Activated CD8-positive, alpha-beta memory T cell treated with anti-CD3 and anti-CD28 coated beads, Interleukin-2, amount 10 ng/mL, durations not matched to agents 7 days and 5 days (primary cell): ENCODE measurements at places on chromosomes 1 and 21.
A peak's percentile ranks its signal among the peaks of the same experiment; 100 is the strongest.

GRCh38 chr1:244957525-244957924 is 93.2 kb upstream of the HNRNPU start:
- DNase-seq = no peak

- DNase-seq = no peak
Observed at GRCh38 chr1:6961905-6962477, 176.7 kb downstream of the CAMTA1 start.

GRCh38 chr1:225533238-225533637 is 105.4 kb upstream of the LBR start:
- DNase-seq = no peak

GRCh38 chr1:243269461-243269801 is 13.6 kb downstream of the SDCCAG8 start:
- DNase-seq = no peak

DNA sequence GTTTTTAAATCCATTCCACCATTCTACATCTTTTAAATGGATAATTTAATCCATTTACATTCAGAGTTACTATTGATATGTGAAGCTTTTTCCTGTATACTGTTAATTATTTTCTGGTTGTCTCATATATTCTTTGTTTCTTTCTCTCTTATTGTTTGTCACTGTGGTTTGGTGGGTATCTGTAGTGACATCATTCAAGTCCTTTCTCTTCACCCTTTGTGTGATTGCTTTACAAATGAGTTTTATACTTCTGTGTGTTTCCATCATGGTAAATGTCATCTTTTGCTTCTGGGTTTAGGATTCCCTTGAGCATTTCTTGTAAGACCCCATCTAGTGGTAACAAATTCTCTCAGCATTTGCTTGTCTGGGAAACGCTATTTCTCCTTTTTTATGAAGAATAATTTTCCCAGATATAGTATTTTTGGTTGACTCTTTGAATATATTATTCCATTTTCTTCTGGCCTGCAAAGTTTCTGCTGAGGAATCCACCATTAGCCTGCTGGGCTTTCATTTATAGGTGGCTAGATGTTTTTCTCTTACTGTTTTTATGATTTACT is 10.2 kb downstream of the LY9 start:
- no peak for DNase-seq

- no peak for DNase-seq
Observed at GRCh38 chr1:74714429-74715235, 18.2 kb downstream of the CRYZ start.

DNA sequence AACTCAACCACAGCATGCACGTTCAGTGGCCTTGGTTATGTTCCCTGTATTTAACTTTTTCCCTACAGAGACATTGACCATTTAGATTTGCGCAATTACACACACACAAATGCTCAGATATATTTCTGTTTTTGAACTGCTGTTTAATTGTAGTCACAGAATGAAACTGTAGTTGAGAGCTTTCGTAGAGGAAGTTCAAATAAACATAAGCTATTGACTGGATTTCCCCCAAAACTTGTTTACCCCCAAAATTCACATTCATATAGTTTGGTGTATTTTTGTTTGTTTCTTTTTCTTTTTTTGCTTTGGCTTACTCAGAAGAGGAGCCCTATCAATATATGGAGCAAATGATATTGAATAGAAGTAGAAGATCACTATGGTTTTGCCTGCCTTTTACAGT is 921.0 kb downstream of the ADGRL2 start:
- no peak for DNase-seq

GRCh38 chr1:88401313-88401712 is 282.8 kb upstream of the PKN2 start:
- no peak for DNase-seq

DNA sequence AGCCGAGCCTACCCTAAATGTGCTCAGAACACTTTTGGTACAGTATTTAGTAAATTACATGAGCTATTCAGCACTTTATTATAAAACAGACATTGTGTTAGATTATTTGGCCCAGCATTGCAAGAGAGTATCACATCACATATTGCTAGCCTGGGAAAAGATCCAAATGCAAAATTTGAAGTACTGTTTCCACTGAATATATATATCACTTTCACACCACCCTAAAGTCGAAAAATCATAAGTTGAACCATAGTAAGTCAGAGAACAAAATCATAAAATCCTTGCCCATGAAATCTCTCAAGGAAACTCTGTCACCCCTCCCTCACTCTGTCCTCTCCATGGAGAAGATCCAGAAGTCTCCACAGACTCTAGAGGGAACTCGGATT is 33.1 kb downstream of the RGS8 start:
- no peak for DNase-seq

- no peak for DNase-seq
Observed at GRCh38 chr1:202247837-202248795, 54.5 kb downstream of the LGR6 start.

DNA sequence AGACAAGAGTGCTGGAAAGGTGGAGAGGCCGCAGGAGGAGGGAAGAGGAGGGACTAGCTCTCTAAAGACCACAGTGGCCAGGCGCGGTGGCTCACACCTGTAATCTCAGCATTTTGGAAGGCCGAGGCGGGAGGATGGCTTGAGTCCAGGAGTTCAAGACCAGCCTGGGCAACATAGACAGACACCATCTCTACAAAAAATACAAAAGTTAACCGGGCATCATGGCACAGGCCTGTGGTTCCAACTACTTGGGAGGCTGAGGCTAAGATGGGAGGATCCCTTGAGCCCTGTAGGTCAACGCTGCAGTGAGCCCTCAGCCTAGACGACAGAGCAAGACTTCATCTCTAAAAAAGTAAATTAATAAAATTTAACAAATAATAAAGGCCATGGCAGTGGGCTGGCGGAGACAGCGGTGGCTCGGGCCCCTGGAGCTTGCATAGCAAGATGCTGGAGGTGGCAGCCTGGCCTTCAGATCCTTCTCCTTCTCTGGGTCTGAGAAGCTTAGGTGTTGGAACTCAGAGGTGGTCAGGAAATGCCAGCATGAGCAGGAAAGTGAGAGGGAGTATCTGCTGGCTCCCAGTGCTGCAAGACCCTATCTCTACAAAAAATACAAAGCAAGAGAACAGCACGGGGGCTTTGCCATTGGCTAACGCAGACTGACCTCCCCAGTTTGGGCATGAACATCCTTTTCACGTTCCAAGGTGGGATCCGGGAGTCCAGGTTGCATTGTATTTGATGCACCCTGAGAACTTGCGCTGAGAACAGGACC is 10.7 kb downstream of the WNT3A start:
- no peak for DNase-seq

GRCh38 chr1:229184066-229184465 is 86.8 kb upstream of the RAB4A start:
- DNase-seq = no peak

DNA sequence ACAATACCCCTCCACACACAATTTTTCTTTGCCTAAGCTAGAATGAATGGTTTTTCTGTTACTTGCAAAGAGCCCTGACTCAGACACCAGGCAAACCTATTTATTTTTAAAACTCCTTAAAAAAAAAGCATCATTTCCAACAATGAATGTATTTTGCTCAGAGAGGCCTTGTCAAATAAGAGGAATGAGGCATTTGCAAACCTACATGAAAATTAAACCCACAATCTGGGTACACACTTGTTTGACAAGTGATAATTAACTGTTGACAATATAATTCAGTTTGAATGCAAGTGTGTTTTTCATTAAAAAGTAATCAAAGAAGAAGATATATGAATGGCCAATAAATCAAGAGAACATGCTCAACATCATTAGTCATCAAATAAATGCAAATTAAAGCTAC is 339.5 kb downstream of the PTPRU start:
- DNase-seq = no peak

DNA sequence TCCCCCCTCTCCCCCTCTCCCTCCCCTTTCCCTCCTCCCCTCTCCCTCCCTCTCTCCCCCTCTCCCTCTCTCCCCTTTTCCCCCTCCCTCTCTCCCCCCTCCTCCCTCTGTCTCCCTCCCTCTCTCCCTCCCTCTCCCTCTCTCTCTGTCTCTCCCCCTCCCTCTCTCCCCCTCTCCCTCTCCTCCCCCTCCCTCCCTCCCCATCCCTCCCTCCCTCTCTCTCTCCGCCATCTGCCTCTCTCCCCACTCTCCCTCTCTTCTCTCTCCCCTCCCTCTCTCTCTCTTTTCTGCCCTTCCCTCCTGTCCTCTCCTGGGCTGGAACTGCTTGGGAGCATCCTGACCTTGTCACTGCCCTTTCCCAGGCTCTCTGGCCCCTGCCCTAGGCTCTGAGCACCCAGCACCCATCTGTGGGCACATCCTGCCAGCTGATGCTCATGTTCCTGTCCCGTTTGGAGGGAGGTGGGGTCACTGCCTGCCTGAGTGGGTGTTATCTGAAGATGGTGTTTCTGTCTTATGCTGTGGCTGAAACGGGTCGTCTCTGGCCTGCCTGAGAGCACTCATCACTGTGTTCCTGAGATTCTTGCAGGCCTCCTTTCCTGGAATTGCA is 10.8 kb downstream of the FTCD start:
- DNase-seq = no peak

GRCh38 chr21:25456672-25457071 is 150.6 kb downstream of the MRPL39 start:
- DNase-seq = no peak

DNA sequence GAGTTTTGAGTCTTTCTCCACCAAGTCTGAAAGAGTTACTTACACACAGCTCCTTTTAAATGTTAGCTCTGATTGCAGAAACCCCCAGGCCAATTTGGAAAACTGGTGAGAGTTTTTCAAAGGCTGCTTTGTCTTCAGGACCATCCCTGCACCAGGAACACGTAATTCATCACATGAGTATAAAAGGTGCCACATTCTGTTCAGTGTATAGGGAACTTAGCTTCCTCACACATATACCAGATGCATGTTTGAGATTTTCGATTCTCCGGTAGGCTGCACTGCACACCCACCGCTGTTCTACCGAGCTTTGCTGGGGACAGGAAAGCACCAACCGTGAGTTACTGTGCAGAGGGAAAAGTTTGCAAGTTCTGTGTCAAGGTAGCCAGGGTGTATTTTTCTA is 28.3 kb upstream of the KCNK2 start:
- no peak for DNase-seq

- no peak for DNase-seq
Observed at GRCh38 chr1:92970990-92971689, 9.9 kb upstream of the DIPK1A start.

DNA sequence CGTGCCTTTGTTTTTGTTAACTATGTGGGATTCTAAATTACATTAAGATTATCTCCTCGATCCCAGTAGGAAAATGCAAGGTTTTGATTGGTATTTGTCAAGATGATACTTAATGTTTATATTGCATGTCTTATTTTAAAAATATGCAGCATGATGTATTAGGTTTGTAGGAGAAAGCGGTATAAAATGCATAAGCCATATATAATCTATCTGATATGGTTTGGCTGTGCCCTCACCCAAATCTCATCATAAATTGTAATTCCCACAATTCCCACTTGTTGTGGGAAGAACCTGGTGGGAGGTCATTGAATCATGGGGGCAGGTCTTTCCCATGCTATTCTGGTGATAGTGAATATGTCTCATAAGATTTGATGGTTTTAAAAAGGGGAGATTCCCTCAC is 198.1 kb upstream of the NCAM2 start:
- DNase-seq = no peak

DNA sequence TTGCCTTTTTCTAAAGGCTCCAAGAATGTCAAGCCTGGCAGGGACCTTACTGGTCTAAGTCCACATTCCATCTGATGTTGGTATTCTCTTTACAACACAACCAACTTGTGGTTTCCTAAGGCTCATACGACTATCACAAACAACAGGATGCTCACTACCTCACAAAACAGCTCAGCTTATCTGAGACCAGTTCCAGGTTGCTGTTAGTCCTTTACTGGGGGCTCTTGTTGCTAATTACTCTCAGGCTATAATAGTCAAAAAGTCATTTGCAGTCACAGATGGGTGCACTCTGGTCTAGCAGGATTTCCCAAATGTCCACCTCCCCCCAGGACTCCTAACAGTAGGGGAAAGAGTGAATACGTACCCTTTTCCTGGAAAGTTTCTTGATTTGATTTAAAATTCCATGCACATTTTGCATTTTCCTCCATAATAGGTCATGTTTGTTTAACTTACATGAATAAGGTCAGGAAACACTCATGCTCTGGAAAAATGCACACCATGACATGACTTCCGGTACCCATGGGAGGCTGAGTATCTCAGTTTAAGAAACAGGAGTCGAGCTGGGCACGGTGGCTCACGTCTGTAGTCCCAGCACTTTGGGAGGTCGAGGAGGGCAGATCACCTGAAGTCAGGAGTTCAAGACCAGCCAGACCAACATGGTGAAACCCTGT is 16.0 kb downstream of the LCK start:
- DNase-seq = no peak

GRCh38 chr21:45228656-45229240 is 58.9 kb downstream of the POFUT2 start:
- DNase-seq = no peak

DNA sequence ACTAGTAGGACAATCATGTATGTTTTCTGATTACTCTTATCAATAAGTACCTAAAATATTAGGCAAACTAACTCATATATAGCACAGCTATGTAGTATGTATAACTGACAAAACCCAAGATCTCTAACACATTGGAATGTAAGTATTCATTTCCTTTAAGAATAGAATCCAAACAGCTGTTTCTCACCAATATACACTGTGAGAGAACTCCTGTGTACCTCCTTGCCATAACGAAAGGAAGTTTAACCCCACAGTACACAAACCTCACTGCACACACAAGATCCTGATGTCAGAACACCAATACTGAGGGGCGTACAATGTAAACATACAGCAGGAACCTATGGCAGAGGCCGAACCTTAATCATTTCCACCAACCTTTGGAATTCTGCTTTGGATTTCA is 113.0 kb downstream of the SMYD3 start:
- DNase-seq = no peak

- DNase-seq = no peak
Observed at GRCh38 chr1:5769146-5769545, 223.1 kb downstream of the NPHP4 start.

DNA sequence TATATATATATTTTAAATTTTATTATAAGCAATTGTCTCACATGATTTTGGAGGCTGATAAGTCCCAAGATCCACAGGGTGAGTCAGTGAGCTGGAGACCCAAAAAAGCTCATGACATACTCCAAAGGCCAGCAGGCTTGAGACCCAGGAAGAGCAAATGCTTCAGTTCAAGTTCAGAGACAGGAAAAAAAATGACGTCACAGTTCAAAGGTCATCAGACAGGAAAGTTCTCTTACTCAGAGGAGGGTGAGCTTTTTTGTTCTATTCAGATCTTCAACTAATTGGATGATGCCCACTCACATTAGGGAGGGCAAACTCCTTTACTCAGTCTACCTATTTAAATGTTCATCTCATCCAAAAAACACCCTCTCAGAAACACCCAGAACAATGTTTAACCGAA is 18.2 kb downstream of the RXRG start:
- no peak for DNase-seq

DNA sequence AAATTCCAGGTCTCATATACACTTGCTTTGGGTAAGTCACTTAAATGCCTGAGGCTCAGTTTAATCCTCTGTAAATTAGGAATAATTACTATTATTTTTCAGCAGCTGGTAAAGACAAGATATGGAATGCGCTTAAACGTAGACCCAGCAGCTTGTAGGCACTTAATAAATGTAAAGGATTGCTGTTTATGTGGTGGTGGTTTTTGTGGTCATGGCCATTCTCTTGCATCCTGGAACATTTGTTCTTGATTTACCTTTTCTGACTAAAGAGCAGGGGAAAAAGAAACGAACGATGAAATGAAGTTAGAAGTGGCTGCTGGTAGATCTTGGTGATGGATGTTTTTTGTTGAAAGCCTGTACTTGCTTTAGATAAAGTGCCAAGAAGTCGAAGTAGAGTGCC is 195.0 kb upstream of the FOXD3 start:
- DNase-seq = no peak

- no peak for DNase-seq
Observed at GRCh38 chr1:47661040-47661439, 223.2 kb downstream of the FOXD2 start.

GRCh38 chr21:30831194-30831765 is 1.7 kb upstream of the KRTAP7-1 start:
- peak; percentile 49 for DNase-seq
